A172 (cell line): ENCODE measurements at places on chromosomes 3 and 15.

DNA sequence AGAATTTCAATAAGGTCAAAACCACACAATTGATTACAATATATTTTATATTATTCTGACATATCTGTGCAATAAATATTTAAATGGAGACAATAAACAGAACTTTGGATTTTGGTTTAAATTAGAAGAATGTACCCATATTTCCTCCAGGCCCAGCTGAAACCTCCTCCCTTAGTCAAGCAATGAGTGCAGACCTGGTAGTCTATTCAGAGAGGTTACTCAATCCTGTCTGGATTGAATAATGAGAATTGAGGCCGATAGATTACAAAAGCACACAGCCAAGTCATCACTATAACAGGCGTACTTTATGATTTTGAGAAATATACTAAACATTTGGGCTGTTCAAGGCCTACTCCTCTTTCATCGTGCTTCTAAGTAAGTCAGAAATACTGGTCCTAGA, 114.5 kb upstream of the STRIT1 start:
- DNase-seq, result no peak

- DNase-seq, result no peak
These were observed 610.0 kb downstream of the FOXP1 start for GRCh38 chr3:70973558-70973957.

DNA sequence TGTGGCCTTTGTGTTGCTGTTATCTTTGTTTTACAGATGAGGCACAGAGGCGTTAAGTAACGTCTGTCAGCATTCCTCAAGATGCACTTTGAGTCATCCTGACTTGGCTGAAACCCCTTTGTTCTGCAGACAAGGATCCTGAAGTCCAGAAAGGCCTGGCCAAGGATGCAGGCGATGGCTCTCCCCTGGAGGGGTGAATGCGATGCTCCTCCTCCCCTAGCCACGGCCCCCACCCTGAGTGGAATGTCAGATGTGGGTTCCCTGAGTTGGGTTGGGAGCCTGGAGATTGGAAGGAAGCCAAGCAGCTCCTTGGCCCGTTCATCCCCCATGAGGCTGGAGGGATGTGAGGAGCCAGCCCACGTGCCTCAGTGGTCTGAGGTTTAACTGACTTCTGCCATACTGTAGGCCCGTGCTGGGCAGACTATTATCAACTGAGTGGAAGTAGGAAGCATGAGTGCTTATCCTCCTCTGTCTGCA, 43.3 kb downstream of the POMGNT2 start:
- DNase-seq, result peak; percentile 6

DNA sequence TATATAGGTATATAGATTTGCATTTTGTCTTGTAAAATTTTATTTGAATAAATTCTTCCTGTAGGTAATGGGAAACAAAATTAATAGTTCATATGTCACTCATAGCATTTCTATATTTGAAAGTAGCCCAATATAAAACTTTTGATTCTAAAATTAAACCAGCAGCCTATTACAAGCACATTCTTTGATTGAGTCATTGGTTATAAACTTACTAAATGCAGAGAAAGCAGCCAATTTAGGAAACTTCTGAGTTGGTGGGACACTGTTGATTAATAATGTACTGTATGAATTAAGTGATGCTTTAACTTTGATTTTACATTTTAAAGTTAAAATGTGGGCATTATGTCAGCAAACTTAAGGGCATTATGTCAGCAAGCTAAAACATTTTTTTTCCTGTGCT, 34.5 kb downstream of the NR1D2 start:
- no peak for DNase-seq

- DNase-seq, result no peak
These were observed 34.4 kb downstream of the POC1A start for GRCh38 chr3:52119826-52120225.

DNA sequence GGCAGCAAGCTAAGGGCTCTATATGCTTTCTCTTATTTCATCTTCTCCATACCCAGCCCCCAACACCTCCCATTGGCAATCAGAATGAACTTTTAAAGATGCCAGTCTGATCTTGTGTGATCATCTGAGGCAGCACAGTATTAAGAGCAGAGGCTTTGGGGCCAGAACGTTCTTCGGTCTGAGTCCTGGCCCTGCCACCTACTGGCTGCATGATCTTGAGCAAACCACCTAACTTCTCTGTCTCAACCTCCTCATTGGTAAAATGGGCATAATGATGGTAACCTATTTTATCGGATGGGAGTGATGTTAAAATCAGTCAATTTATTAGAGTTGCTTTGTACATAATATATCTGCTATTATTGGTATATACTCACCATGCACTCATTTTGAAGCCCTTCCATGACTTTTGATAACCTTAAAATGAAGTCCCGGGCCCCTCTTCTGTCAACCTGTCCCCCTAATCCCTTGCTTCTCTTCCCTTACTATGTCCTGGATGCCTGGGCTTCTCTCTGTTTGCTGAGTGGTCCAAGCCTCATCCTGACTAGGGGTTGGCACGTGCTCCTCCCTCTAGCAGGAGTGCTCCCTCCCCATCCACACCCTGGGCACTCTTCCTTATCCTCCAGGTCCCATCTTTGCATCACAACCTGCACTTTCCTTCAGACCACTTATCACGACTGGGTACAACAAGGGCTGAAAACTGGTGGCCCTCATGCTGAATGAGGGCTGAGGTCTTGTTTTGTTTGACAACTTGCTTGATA, 6.3 kb downstream of the EFCAB12 start:
- DNase-seq, result no peak

- DNase-seq, result no peak
These were observed 460.8 kb downstream of the ROBO2 start for GRCh38 chr3:77500721-77501120.

GRCh38 chr3:129078510-129078909, 17.9 kb downstream of the GP9 start:
- no peak for DNase-seq
